Suppressor macrophage treated with lipopolysaccharide for 1 hour (primary cell): ENCODE measurements at places on chromosomes 6 and 20.

DNA sequence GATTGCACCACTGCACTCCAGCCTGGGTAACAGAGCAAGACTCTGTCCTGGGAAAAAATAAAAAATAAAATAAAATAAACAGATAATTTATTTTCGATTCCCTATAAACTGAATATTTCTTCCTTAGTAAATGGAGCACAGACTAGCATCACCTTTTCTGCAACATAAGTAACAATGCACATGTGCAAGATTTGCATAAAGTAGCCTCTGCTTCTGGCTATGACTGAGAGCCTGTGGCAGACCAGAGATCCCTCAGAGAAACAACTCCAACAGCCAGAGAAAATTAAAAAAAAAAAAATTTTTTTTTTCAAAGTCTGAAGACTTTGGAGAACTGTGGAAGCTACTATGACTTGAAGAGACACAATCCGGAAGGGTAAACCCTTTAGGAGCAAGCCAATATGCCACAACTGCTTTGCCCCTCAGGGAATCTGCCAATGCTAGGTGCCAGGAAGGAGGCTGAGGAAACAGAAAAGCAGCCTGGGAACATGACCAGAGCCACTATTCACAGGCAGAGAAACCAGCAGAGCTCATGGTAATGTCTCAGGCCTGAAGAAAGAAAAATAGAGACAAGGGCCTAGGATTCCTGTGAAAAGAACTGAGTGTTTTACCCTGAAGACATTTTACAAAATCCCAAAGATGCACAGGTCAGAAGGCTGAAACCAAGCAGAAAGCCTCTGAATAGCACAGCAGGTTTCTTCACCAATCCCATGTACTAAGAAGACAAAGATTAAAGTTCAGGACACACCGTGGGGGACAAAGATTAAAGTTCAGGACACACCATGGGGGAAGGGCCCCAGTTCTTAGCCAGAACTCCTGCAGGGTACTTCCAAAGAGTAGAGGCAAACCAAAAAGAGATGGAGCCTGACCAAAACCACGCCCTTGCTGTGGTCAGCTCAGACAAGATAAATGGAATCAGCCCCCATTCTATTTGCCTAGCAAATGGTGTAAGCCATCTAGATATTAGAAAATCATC is 25.8 kb downstream of the B4GALT5 start:
- no peak for DNase-seq

GRCh38 chr6:66210964-66211363 is 503.9 kb upstream of the EYS start:
- no peak for DNase-seq

DNA sequence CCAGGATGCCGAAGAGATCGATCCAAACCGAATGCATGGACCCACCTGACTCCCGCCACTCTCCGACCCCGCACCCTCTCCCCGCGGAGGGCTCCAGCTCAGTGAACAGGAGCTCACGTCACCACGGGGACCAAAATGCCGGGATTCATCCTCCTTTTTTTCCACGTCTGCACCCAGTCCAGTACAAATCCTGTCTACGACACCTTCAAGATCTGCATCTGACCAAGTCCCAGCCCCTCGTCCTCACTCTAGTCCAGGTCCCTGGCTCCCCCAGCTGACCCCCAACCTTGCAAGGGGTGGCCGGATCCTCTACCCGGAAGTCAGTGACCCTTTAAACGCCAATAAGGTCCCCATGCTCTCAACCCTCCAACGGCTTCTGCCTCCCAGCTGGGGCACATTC is 92.8 kb upstream of the QKI start:
- no peak for DNase-seq

GRCh38 chr6:156662025-156662445 is 115.1 kb upstream of the ARID1B start:
- DNase-seq, result peak; percentile 79
